ENCODE measurements at places on chromosomes 6 and 20.
A peak's percentile ranks its signal among the peaks of the same experiment; 100 is the strongest.

DNA sequence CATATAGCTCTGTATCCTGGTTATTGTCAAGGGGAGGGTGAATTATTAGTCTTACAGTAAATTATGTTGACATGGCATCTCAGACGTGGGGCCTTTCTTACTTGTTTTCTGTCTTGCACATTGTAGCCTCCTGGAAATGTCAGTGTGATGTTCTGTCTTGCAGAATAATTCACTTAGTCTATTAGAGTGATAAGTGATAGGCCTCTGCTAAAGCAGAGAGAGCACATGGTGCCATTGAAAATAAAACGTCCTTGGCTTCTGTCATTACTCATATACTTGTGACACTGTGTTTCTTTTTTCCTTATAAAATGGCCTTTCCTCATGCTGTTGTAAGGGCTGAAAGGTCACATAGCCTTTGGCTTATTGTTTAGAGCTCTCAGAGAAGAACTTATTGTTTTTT, 531.0 kb downstream of the EPM2A start:
- no peaks in the 10 kb centered on the region for H3K4me1 ChIP-seq
- no peaks in the 10 kb centered on the region for H3K27me3 ChIP-seq
- DNase-seq, result no peak
- no peaks in the 10 kb centered on the region for H3K36me3 ChIP-seq

DNA sequence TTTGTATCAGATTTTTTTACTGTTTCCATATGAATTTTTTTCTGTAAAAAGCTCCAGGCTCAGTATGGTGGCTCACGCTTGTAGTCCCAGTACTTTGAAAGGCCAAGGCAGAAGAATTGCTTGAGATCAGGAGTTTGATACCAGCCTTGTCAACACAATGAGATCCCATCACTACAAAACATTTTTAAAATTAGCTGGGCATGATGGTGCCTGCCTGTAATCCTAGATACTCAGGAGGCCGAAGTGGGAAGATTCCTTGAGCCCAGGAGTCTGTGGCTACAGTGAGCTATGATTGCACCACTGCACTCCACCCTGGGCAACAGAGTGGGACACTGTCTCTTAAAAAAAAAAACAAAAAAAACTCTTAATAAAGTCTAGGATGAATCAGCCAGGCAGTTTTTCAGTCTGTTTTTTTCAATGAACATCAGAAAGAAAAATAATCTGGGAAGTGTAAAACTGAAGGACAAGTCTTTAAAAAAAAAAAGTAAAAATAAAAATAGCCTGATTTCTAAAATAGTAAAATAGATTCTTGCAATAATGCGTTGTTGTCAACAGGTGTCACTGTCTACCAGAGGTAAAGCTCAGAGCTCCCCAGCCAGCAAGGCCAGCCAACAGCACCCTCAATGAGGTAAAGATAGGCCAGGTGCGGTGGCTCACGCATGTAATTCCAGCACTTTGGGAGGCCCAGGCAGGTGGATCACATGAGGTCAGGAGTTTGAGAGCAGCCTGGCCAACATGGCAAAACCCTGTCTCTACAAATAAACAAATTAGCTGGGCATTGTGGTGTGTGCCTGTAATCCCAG, 9.3 kb upstream of the ATG5 start:
- peaks cover 3% of the 10 kb centered on the region for H3K4me1 ChIP-seq
- H3K36me3 ChIP-seq, result no peaks in the 10 kb centered on the region
- H3K27me3 ChIP-seq, result peaks cover 6% of the 10 kb centered on the region

GRCh38 chr20:23144856-23145255, 58.7 kb upstream of the CD93 start:
- DNase-seq, result no peak
- H3K36me3 ChIP-seq, result no peaks in the 10 kb centered on the region
- H3K27me3 ChIP-seq, result no peaks in the 10 kb centered on the region
- H3K27ac ChIP-seq, result no peak overlapping the region
- H3K4me3 ChIP-seq, result no peak overlapping the region

DNA sequence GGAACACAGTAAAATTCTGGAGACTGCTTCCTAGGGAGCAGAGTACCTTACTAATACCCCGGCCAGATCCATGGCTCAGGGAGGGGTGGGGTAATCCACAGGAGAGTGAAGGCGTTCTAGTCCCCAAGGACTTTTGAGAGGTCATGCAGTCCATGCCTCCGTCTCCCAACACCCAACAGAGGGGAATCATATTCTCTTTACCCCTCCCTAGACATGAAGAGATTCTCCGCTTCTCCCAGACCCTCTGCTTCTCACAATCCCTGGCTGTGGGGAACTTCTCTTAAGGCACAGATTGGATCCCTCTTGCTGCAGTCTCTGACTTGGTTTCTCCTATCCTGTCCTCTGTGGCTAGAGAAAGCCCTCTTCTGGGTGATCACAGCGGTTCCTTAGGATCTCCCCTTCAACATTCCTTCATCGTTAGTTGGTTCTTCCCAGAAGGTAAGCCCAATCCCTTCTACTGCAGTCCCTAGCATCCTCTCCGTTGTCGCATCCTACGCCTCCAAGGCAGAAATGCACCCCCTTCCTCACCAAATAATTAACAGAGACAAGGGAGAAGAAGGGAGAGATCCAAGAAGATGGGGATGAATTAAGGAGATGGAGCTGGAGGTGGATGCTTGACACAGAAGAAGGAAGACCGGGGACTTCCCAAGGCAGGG, 562 bp downstream of the GGT7 start:
- peak overlapping the region; percentile 86 for H3K4me3 ChIP-seq
- peaks cover 27% of the 10 kb centered on the region for H3K27me3 ChIP-seq
- no peak for DNase-seq

GRCh38 chr6:21468461-21468860, 125.1 kb upstream of the SOX4 start:
- no peak overlapping the region for H3K27ac ChIP-seq
- DNase-seq, result no peak
- no peak overlapping the region for H3K4me3 ChIP-seq

GRCh38 chr6:73139681-73140383, 85.5 kb downstream of the KHDC1L start:
- H3K27me3 ChIP-seq, result no peaks in the 10 kb centered on the region
- H3K27ac ChIP-seq, result no peak overlapping the region
- H3K36me3 ChIP-seq, result no peaks in the 10 kb centered on the region
- H3K4me1 ChIP-seq, result 0 out of 2 replicates have a peak, but pooled peaks cover 3% of the 10 kb centered on the region

DNA sequence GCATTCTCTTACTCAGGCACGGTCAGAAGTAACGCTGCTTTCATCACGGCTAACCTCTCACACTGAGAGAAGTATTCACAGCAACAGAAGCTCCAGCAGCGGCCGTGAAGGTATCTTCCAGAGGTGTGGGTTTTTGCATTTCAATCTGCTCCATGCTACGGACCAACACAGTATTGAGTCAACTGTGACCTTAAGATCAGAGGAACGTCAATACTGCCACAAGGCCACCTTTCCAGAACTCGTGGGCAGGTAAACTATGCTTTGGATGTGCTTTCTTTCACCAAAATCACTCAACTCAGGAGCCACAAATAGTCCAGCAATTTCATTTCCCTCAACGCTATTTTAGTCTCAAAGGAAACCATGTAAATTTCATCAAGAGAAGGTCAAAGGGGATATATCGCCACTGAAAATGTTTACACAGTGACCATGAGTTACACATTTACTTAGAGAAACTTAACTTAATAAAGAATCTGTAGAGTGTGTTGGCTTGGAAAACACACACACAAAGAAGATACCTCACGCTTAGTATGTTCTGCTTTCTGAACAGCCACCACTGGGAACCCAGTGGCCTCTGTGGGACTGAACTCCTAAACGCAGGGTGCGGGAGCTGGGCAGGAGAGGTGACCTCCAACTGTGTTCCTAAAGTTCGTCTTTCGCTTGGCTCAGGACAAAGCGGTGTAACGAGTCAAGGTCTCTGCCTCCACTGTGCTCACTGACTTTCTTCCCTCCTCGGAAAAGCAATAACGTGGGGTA, 27.9 kb downstream of the TXNDC5 start:
- DNase-seq, result no peak
- H3K27ac ChIP-seq, result no peak overlapping the region
- no peaks in the 10 kb centered on the region for H3K27me3 ChIP-seq
- H3K36me3 ChIP-seq, result peaks cover 59% of the 10 kb centered on the region
- H3K4me3 ChIP-seq, result no peak overlapping the region

- H3K4me3 ChIP-seq, result no peak overlapping the region
- H3K27me3 ChIP-seq, result no peaks in the 10 kb centered on the region
- no peak for DNase-seq
- H3K4me1 ChIP-seq, result peaks cover 51% of the 10 kb centered on the region
- H3K36me3 ChIP-seq, result peaks cover 4% of the 10 kb centered on the region
- H3K27ac ChIP-seq, result peak overlapping the region; percentile 89
Observed at GRCh38 chr20:48295966-48296421, 510.7 kb upstream of the SULF2 start.

- H3K27ac ChIP-seq, result no peak overlapping the region
- peaks cover 100% of the 10 kb centered on the region for H3K27me3 ChIP-seq
- peak; percentile 64 for DNase-seq
- no peaks in the 10 kb centered on the region for H3K36me3 ChIP-seq
- H3K4me3 ChIP-seq, result peak overlapping the region; percentile 70
Observed at GRCh38 chr6:133891149-133891926, 2.4 kb downstream of the TCF21 start.

DNA sequence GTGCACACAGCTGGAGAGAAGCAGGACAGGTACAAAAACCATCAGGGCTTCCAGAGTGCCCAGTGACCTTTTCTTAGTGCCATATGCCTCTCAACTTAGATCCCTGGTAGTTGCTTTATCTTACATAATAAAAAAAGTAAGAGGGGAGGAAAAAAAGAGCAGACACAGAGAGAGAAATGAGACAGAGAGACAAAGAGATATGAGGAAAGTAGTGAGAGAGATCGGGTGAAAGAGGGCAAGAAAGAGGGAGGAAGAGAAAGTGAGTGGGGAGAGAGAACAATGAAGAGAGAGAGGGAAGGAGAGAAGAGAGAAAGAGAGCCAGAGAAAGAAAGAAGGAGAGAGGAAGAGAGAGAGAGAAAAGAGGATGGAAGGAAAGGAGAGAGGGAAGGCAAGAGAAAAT, 131.6 kb downstream of the PTPRT start:
- no peaks in the 10 kb centered on the region for H3K27me3 ChIP-seq
- H3K27ac ChIP-seq, result no peak overlapping the region
- H3K36me3 ChIP-seq, result no peaks in the 10 kb centered on the region
- DNase-seq, result no peak
- H3K4me1 ChIP-seq, result peaks cover 2% of the 10 kb centered on the region

- no peak for DNase-seq
- H3K27ac ChIP-seq, result no peak overlapping the region
- 0 out of 2 replicates have a peak, but pooled peaks cover 5% of the 10 kb centered on the region for H3K4me1 ChIP-seq
- H3K27me3 ChIP-seq, result peaks cover 15% of the 10 kb centered on the region
Observed at GRCh38 chr6:33516726-33517125, 62.4 kb downstream of the ZBTB9 start.

- H3K4me1 ChIP-seq, result peaks cover 23% of the 10 kb centered on the region
- no peaks in the 10 kb centered on the region for H3K27me3 ChIP-seq
- H3K36me3 ChIP-seq, result peaks cover 31% of the 10 kb centered on the region
- no peak for DNase-seq
- no peak overlapping the region for H3K27ac ChIP-seq
Observed at GRCh38 chr6:43497689-43498088, 12.5 kb downstream of the LRRC73 start.

GRCh38 chr6:77173472-77174074, 289.7 kb downstream of the HTR1B start:
- H3K27me3 ChIP-seq, result no peaks in the 10 kb centered on the region
- H3K36me3 ChIP-seq, result no peaks in the 10 kb centered on the region
- H3K4me1 ChIP-seq, result 0 out of 2 replicates have a peak, but pooled peaks cover 2% of the 10 kb centered on the region
- no peak overlapping the region for H3K4me3 ChIP-seq
- H3K27ac ChIP-seq, result peak overlapping the region; percentile 7
- DNase-seq, result peak; percentile 50

- H3K27ac ChIP-seq, result peak overlapping the region; percentile 66
- no peaks in the 10 kb centered on the region for H3K36me3 ChIP-seq
- DNase-seq, result no peak
- no peaks in the 10 kb centered on the region for H3K27me3 ChIP-seq
- H3K4me3 ChIP-seq, result no peak overlapping the region
Observed at GRCh38 chr20:17871886-17872285, 96.7 kb downstream of the SNX5 start.

DNA sequence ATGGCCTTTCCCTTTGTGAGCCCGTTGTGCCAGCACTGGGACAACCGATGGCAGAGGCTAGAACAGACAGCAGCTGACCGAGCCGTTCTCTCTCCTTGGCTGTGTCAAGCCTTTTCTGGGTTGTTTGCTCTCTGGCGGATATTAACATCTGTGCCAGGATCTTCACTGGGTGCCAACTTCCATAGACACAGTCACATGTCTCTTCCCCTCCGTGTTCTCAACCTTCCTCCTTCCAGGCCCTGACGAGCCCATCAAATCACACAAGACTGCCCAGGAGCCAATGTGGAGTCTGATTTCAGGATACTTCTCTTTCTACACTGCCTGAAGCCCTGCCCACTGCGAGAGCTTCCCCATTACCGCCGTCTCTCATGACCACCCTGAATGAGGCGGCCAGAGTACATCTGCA, 111.0 kb upstream of the RALGAPA2 start:
- peaks cover 40% of the 10 kb centered on the region for H3K4me1 ChIP-seq
- peaks cover 1% of the 10 kb centered on the region for H3K36me3 ChIP-seq

GRCh38 chr6:54031169-54031568, 80.1 kb upstream of the MLIP start:
- H3K4me1 ChIP-seq, result no peaks in the 10 kb centered on the region
- H3K27ac ChIP-seq, result no peak overlapping the region
- DNase-seq, result no peak
- no peaks in the 10 kb centered on the region for H3K36me3 ChIP-seq
- H3K4me3 ChIP-seq, result no peak overlapping the region

- H3K27me3 ChIP-seq, result peaks cover 38% of the 10 kb centered on the region
- peak within 1 kb of the TSS; percentile 83 for H3K4me3 ChIP-seq
- no peak within 1 kb of the TSS for H3K27ac ChIP-seq
- peak; percentile 55 for DNase-seq
Observed at GRCh38 chr20:47785311-47785853, at the start of gene SULF2. Gene SULF2 (minus strand): TSS chr20:47785481. CDS start chr20:47757363, 28,118 bp downstream.

DNA sequence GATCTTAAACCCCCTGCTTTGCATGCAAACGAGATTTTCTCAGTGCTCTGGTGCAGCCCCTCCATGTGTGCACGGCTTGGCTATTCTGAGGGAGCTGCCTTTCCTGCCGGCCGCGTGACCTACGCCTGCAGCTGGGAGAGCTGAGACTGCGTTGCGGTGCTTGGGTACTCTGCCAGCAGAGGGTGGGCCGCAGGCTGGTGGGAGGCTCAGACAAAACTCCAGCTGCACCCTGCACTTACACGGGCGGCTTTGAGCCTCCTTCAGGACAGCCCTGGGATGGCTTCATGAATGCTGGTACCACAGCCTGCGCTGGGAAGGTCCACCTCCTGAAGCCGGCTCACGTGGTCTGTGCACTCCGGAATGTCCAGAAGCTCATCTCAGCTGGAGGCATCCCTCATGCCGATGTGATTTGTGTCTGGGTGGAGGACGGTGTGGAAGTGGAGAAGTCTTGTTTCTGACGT, 223.7 kb downstream of the DLL1 start:
- H3K27me3 ChIP-seq, result peaks cover 4% of the 10 kb centered on the region
- H3K27ac ChIP-seq, result no peak overlapping the region
- H3K4me3 ChIP-seq, result no peak overlapping the region
- DNase-seq, result no peak

Measured in WTC11 (cell line).